Fibroblast of lung (primary cell): ENCODE measurements at places on chromosomes 12 and 14. TPM values are rescaled to one million over a fixed set of nuclear protein-coding genes. Genes with fewer than 3 reads are reported as not detected.

The BRI3BP gene
- 2.5 and 2.6 TPM in 2 replicates for total RNA-seq

The TMEM179 gene
- under 0.01 TPM in 1 of 2 replicates, not detected in the other for total RNA-seq

The ADSS1 gene
- 2.3 and 3.5 TPM in 2 replicates for total RNA-seq

The RNASE1 gene
- not detected in 2 replicates for total RNA-seq

The TOGARAM1 gene
- total RNA-seq = 22.1 and 24.9 TPM in 2 replicates

The KCNC2 gene
- total RNA-seq = not detected in 2 replicates

DNA sequence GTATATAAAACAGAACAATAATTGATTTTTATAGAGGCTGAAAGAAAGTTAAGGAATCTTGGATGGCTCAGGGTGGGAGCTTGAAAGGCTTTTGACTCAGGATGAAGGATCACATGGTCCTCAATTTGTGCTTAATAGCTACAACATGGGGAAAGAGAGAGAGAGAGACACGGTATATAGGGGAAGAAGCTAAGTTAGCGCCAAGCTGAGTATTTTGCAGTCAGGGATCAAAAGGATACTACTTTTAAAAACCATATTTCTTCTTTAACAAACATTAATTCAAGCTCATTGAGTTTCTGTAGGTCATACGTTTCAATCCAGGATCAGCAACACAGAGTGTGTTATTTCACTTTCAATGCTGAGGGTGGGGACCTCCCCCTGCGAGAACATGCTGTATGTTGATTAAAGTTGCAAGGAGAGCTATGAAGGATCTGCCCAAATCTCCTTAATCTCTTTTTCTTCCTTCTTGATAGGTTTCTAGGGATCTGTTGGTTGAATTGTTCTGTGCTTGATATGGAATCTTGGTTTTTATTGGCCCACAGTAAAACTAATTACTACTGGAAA is 133.1 kb upstream of the NUDT4 start:
- DNase-seq = no peak

GRCh38 chr12:96414637-96415036 is 14.4 kb upstream of the CDK17 start:
- no peak for DNase-seq

DNA sequence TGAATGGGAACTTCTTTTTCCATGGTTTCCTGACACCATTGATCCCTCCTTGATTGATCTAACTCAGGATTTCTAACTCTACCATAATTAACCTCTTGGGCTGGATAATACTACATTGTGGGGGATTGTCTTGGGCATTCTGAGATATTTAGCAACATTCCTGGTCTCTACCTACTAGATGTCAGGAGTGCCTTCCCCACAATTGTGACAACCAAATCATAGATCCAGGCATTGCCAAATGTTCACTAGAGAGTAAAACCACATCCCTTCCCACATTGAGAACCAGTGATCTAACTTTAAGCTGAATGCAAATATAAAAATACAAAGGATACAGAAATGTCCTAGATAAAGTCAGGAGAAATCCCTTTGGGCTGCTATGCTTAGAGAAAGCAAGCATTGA is 36.9 kb upstream of the CCDC198 start:
- no peak for DNase-seq

- no peak for DNase-seq
Observed at GRCh38 chr14:99174081-99174769, 97.8 kb downstream of the BCL11B start.

DNA sequence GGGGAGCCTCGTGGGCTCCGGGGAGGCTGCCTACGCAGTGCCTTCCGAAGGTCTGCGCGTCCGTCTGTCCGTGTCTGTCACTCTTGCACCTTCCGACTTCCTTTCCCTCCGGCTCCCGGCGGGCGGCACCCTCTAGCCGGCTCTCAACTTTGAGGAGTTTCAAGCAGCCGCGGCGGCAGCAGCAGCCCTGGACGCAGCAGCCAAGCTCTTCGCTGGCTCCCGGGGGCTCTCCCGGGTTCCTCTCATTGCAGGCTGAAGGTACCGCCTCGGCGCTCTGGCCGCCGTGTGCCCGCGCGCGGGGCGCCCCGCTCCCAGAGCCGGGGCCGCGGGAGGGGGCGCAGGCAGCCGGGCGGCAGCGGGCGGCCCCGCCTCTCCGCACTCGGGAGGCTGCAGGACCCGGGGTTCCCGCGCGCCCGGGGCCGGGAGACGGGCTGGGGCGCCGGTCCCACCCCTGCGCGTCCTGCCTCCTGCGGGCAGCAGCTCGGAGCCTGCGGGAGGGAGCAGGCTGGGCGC is at the start of the genes AMIGO2 and PCED1B:
AMIGO2 (minus strand) TSS at position 492 of the 513 bp plus-strand sequence. CDS start 957 bp downstream, outside the sequence.
PCED1B (plus strand) TSS at position 154 of the 513 bp plus-strand sequence. CDS start 155,443 bp downstream, outside the sequence.
- DNase-seq = peak; percentile 71

DNA sequence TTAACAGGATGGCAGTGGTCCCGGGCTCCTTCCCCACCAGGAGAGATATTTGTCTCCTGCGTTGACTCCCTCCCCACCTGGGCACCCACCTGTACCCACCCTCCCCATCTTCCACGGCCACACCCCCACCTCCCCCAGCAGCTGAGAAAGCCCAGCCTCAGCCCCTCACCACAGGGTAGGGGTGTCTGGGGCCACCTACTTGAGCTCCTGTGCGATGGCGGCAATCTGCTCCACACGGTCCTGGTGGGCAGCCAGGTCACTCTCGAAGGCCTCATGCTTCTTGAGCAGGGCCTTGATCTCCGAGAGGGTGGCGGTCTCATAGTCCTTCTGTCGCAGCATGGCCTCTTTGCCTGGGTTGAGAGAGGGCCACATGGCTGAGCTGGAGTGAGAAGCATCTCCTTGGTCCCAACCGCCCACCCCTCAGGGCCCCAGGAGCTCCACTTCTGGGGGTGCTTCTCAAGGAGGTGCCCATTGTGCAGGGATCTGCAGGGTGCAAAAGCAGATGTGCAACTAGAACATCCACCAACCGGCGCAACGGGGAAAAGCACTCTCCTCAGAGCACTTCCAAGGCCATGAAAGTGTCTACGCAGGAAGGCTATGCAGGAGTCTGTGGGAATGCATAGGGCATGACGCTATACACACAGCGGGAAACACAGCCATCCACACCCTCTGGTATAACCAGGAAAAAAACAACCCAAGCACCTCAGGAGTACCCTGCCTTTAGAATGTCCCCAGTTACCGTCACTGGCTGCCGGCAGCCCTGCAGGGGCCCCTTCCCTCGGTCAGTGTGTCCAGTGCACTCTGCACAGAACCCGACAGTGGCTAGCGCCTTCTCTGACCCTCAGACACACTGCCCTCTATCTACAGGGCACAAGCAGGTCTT is 92.6 kb upstream of the ZFP36L1 start:
- DNase-seq = no peak

DNA sequence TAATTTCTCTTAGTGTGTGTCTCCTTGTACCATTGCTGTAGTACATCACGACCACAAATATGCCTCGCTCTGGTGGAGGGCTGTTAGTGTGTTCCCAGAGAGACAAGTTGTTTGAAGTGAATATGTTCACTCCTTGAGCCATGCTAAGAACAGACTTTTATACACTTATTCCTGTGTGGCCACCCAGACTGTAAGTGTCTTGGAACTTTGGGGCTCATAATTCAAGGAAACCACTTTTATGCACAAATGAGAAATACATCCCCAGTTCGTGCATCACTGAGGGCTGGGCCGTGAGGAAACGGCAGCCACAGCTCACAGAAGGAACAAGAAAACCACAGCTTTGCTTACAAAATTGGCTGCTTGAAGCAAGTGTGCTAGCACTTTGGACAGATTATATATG is 362.2 kb upstream of the DDHD1 start:
- DNase-seq = peak; percentile 41

- no peak for DNase-seq
Observed at GRCh38 chr12:43221216-43221615, 330.8 kb downstream of the ADAMTS20 start.
